ENCODE measurements at places on chromosomes 4 and X.

DNA sequence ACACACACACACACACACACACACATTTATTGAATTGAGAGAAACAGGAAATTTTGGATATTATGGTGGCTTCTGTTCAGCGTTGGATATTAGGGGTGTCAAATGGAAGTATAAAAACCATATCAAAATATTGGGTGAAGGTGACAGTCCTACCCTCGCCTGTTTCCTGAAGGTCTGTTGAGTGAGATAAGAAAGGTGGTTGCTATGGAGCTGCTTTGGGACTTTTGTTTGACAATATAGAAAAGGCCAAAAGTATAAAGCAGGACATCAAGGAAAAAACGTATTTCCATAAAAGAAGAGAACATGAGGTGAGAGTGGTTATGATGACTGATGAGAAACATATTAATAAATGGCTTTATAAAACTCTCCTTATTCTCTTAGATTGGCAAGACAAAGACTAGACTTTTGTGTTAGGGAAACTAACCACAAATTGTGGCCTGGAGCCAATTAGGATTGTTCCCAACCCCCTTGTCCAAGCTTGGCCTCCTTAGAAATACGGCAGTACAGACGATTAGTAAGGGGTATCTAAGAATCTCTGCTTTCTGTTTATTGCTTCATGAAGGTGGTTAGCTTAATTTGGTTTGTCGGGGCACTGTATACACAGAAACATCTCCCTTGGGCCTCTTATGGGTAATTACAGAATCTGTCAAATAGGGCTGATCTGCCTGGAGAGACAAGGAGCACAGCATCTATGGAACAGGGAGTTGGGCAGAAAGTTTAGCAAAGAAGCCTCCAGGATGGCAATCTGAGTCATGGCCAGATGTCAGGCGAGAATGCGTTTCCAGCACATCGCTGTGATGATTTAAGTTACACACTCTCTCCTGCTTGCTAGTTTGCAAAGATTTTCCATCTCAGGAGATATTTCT is 198.0 kb downstream of the CBR4 start:
- DNase-seq, result no peak

DNA sequence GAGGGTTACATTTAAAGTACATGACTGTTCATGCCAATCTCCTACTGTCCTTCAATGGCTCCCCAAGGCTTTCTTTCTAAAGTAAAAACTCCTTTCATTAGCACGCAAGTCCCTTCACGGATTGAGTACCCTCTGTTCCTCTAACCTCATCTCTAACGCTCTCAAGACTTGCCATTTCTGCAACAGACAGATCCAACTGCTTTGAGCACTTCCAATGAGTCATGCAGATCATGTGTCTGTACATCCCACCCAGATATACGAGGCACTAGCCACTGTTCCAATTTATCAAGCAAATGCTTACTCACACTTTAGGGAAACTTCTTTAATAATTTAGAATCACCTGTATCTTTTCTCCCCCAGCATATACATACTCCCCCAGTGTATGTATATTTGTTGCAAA is 332.5 kb upstream of the ZFP42 start:
- DNase-seq, result no peak

DNA sequence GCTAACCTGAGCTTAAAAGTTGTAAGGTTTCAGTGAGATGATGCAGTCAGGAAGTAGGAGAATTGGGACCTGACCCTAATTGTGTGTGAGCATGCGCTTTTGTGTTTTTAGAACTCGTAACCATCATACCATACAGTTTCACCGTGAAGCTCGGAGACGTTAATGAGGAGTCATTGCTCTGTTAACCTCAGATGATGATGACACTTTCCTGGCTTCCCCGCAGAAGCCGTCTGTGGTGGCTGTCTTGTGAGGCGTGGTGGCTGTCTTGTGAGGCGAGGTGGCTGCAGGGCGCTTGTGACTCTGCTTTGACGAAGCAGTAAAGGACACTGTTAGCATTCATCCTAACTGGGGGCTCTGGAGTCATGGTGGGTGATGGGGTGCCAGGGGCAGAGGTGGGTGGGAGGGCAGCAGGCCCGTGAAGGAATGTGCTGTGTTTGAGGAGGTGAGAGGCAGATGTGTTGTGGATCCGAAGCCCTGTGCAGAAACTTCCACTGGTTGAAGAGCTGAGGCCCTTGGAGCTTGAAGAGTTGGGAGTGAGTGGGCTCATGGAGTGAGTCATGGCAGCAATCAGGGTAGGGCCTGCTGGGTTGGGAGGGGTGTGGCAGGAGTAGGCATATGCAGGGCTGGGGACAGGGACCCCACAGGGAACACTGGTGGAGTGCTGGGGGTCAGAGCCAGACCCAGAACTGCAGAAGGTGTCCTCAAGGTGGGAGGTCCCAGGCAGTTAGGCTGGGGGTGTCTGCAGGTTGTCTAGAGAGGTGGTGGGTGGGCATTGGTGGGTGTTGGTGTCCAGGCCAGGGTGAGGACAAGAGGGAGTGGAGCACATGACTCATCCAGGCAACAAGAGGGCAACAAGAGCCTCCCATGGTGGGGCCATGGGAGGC is 57.4 kb downstream of the NSD2 start:
- no peak for DNase-seq

DNA sequence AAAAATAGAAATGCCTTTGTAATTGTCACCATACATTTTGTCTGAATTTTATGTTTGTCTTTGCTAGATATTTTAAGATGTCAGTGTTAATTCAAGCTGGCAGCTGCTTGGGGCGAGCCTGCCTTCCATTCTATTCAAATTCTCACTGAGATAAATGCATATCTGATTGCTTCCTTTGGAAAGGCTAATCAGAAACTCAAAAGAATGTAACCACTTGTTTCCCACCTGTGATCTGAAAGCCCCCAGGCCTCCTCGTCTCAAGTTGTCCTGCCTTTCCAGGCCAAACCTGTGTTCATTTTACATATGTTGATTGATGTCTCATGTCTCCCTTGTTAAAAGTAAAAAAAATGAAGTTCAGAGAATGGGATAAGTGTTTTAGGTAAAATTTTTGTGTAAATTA is 318.7 kb upstream of the TECRL start:
- DNase-seq, result no peak

- DNase-seq, result no peak
Measured at GRCh38 chr4:137194670-137195069, 337.6 kb downstream of the PCDH18 start.

GRCh38 chr4:182258441-182259000 is 15.3 kb downstream of the TENM3 start:
- DNase-seq, result no peak
